PC-3 (cell line): ENCODE measurements at places on chromosomes 1 and 21.

DNA sequence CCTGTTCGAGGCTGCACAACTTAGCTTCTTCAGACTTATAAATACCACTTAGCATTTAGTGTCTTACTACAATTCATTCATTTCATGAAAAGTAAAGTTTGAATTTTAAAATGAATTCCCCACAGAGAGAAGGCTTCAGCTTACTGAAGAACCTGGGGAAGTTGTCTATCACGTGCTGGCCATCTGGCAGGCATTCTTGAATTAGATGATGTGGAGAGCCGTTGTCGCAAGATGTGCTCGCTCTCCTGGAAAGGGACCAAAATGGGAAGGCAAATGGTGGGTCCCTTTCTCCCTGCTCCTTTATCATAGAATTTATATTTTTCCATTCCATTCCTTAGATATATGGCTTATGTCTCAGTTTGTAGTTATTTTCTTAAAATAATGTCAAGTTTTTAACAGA is 90.5 kb downstream of the CD247 start:
- DNase-seq, result no peak

GRCh38 chr1:80282536-80282935 is 1276.0 kb upstream of the ADGRL4 start:
- DNase-seq, result no peak

DNA sequence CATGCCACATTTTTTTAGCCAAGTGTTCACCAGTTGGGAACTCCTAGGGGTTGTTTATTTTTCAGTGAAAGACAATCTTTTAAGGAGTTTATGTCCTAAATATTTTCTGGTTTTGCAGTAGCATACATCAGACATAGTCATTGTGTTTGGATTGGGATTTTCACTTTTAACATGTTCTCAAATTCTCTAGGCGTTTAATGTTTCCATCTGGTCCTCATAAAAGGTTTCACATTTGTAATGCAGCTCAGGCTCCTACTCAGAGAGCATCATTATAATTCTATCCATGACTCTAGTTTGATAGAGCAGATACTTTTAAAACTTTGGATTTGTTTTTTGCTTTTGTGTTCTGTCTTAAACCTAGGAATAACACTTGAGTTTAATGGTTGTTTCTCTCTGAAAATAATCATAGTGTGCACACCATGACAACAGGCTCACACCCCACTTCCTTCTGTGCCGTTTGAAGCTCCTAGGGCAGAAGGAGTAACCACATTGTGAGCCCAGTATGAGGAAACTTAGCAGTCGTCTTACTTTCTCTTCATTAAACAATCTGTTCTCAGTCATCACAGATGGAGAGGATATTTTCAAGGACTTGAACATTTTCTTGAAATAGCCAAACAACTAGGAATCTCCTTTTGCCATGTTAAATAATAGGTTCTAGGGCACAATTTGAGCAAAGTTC is 219.6 kb downstream of the PDE4B start:
- no peak for DNase-seq

- no peak for DNase-seq
These were observed 681.5 kb downstream of the LRRIQ3 start for GRCh38 chr1:73516451-73516850.

GRCh38 chr1:38283696-38284470 is 237.3 kb upstream of the POU3F1 start:
- DNase-seq, result no peak

DNA sequence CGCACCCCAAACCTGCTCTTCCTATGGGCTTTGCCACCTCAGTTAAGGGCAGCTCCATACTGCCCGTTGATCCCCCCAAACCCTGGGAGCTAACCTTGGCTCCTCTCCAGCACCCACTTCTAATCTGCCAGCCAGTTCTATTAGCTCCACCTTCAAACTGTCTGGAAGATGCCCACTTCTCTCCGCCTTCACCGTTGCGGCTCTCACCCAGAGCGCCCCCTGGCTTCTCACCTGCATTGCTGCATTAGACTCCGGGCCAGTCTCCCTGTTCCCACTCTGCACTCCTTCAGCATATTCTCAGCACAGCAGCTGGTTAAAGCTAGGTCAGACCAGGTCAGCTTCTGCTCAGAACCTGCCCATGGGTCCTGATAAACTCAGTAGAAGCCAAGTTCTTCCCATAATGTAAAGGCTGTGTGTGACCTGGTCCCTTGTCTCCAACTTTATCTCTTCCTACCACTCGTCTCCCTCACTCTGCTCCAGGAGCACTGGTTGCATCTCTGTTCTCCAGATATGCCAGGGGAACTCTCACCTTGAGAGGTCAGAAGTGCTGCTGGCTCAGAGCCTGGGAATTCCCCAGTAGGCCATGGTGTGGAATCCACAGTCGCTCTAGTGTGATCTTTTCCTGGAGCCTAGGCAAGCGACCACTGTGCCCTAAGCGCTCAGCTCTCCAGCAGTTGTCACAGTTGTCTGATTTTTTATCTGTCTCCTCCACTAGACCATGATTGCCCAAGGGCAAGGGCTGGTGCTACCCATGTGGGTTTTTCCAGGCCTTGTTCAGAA is 150.3 kb downstream of the HMGB4 start:
- no peak for DNase-seq

DNA sequence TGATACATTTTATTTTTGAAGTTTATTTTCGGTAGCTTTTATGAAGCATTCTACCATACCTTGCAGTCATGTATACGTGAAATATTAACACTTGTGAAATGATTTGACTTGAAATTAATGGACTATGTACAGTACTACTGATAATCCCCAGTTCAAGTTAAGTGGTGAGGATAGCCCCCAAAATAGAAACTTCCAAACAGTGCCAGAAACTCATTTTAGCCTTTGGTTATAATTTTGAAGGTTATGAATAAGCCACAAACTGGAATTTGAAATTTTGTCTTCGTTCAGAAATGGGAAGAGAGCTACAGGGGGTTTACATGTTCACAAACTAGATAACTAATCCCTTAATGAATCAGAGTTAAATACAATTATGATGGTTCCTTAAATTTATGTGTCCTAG is 1.5 kb upstream of the HNRNPU start:
- no peak for DNase-seq

- DNase-seq, result peak; percentile 82
These were observed 2.8 kb upstream of the ZC3H12A start for GRCh38 chr1:37471345-37472231.

DNA sequence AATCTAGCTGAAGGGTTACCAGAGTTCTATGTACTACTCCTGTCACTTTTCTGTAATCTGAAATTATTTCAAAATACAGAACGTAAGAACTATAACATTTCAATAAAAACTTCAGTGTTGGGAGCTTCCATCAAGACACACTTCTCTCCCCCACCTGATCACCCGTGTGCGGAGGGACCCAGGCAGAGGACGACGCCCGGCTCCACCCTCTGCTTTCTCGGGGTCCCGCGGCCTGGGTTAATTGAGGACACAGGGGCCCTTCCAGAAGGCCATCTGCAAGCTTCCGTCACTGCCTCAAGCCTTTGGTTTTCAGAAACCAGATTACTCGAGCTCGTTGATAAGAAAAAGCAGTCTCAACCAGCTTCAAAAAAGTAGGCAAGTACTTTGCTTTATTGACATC is 27.8 kb downstream of the RIPK4 start:
- DNase-seq, result no peak

GRCh38 chr1:78267513-78268218 is 221.9 kb downstream of the GIPC2 start:
- no peak for DNase-seq

DNA sequence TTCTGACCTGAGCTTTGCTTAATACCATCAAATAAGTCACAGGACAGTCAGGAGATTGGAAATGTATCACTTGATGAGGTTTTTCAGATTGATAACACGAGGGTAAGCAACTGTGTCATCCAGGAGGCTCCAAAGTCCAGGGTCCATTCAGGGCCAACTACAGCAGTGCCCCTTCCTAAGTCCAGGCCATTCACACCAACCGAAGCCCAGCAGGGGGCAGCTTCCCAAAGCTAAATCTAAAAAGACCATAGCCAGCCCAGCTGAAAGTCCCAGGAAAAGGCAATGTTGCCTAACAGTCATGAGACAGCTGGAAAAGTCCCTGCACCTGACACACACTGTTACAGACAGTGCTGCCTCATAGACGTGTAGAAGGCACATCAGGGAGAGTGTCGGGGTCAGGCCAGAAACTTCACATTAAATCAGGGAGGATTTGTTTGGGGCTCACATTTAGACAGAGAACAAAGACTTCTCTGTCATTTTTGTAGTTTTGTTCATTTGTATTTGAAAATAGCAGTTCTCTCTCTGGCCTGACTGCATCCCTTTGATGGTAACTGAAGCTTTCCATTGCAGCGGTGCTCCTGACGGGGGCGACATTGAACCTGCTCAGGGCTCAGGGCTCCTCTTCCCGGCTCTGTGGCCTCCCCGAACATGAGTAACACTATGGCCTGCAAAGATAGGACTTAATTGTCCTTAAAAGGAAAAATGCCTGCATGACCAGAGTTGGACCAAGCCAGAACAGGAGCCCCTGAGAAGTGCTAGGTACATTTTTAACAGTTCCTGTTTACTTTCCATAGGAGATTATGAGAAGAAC is 200.4 kb downstream of the NRIP1 start:
- peak; percentile 80 for DNase-seq

- DNase-seq, result peak; percentile 99
These were observed 48.0 kb upstream of the ZC3H11B start for GRCh38 chr1:219660666-219661463.

- no peak for DNase-seq
These were observed 297.9 kb upstream of the GREM2 start for GRCh38 chr1:240909701-240910457.

DNA sequence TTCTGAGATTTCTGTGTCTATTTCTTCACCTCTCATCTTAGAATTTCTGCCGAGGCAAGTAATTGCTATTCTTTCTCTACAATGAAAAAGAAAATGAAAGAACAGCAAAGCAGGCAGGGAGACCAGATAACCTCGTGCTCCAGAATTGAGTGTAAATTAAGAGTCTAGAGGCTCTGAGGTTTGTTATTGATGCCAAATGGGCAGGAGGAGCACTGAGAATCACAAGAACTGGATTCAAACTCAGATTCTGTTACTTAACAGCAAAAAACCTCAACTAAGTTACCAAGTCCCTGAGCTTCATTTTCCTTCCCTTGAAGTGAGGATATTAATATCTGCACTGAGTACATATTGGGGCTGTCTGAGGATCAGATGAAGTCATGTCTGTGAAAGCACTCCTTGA is 5.5 kb upstream of the DDR2 start:
- DNase-seq, result no peak

DNA sequence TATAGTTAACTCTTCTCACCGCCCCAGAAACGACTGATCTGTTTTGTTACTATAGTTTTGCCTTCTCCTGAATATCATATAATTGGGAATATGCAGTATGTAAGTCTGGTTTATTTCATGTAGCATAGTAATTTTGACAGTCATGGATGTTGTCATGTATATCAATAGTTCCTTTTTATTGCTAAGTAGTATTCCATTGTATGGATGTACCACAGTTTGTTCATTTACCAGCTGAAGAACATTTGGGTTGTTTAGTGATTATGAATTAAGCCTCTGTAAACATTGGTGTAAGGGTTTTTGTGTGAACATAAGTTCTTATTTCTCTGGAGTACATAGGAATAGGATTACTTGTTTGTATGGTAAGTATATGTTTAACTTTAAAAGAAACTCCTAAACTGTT is 55.5 kb downstream of the ACTL8 start:
- DNase-seq, result no peak

DNA sequence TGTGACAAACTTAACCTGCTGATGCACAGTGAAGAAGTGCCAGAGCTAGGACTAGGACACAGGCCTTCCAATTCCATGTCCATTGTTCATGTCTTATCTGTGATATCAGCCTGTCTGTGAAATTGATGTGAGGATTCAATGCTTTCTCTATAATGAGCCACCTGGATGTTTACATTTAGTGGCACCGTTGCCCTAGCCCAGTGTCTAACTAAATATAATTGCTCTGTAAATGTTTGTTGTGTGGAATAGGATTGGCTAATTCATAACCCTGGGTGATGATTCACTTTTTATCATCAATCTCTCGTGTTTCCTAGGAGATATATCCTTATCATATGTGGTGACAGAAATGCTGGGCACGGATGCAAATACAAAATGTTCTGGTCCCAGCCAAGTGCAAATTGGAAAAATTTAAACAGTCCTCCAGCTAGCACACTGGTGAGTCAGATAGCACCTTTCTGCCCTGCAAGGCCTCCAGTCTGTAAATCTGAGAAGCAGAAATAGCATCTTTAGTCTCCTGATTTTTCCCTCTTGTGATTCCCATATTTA is 46.9 kb upstream of the GNG12 start:
- peak; percentile 89 for DNase-seq

DNA sequence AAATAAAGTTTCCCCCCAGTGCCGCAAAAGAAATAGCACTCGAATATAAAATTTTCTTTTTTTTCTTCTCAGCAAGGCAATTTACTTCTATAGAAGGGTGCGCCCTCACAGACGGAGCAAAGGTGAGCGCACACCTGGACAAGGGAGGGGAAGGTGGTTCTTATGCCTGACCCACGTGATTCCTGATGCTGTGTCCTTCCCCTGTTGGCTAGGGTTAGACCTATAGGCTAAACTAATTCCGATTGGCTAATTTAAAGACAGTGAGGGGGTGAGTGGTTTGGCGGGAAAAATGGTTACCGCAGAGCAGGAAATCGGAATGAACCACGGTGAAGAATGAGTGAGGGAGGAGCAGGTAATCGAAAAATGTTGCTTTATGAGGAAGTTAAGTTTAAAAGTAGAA is 607 bp upstream of the FAAH start:
- DNase-seq, result no peak

- DNase-seq, result no peak
These were observed 22.7 kb upstream of the GNG12 start for GRCh38 chr1:67855961-67856360.

DNA sequence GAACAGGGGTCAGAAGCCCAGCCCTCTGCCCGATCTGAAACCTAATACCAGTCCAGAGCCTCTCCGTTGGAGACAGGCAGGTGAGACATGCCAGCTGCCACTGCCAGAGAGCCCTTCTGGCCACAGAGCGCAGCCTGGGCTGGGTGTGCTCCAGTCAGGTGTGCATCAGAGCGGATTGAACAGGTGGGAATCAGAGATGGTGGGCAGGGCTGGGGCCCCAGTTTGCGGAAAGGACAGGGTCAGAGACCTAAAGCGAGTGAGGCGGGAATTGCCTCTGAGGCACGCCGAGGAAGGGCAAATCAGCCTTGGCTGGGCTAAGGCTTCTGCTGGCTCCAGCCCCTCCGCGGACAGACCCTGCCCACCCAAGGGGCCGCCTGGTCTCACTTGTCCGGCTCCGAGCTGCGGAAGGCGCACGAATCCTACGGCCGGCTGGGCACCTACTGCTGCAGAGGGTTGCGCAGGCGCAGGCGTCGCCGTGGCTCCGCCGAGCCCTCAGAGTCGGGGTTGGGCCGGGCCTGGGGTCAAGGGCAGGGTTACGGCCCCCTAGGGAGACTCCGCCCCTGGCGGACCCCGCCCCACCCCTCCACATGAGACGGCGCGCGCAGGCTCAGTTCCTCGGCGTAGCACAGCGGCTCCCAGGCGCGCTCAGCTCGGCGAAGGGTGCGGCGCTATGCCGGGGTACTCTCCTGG is 10.3 kb downstream of the CPLANE2 start:
- DNase-seq, result no peak

- no peak for DNase-seq
These were observed 30.2 kb downstream of the LPAR3 start for GRCh38 chr1:84862810-84863251.
